ENCODE measurements at places on chromosomes 2 and 18.

DNA sequence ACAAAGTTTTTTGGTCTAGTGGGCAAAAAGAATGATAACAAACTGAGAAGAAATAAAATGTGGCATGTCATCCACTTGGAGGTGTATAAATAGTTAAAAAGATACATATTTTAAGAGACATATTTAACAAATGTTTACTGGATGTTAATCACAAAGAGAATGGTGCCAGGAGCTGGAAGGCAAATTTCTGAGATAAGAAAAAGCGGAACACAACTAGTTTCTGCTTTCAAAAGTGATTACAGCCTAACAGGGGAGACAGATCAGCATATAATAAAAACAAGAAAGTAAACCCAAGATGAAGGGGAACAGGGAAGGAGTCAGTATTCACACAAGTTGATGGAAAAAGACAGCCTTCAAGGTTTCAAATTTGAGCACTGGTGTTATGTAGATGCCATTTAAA lies 91.3 kb downstream of the OLA1 start:
- no peak for DNase-seq

GRCh38 chr18:13376841-13377351 lies 158.3 kb downstream of the LDLRAD4 start:
- peak; percentile 82 for DNase-seq

DNA sequence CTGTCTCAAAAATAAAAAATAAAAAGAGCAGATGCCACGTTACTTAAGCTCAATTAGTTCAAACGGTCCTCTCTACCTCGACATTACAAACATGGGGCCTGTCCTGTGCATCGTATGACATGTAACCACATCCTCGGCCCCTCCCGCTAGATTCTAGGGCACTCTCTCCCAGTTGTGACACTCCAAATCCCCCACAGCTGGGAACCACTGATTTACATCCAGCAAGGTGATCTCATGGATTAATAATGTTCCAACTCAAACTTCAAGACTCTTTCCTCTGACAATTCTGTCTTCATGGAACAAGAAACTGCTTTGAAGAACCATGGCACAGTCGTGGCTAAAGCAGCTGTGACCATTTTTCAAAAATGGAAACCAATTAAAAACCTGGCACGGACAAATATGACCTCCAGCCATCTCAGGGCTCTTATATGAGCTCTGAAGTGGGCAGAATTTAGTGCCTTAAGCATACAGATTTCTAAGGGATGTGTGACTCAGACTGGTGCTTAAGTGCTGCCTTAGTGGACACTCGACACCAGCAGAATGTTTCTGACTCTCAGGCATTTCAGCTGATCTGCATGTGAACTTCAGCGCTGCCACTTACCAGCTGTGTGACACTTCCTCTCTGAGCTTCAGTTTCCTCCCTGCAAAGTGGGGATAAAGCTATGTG lies 31.7 kb upstream of the ASAP2 start:
- no peak for DNase-seq

DNA sequence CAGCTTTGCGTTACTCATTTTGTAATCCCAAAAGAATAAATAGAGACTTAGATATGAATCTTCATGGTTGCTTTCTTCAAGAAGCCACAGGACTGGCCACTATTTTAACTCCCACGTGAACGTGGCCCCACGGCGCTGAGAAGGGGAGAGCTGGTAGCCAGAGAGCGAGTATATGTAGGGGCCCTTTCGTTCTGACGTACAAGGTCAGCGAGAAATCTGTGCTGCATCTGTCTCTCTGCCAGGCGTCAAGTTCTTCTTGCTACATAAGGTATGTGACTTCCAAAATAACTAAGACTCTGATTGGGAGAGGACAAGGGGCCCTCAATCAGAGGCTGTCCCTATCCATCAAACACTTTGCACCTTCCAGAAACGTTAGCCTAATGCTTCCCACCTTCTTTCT lies 149.2 kb downstream of the PLEKHA3 start:
- no peak for DNase-seq

- no peak for DNase-seq
Measured at GRCh38 chr2:225998653-225999052, 599.1 kb downstream of the NYAP2 start.
